ENCODE measurements at places on chromosomes 1 and 21. TPM values are rescaled to one million over a fixed set of nuclear protein-coding genes. Genes with fewer than 3 reads are reported as not detected.

The SCAF4 gene
- total RNA-seq, result 12.2 TPM

The SLC9C2 gene
- not detected for total RNA-seq

The C1orf116 gene
- 0.16 TPM for total RNA-seq

The WNT9A gene
- 4.9 TPM for total RNA-seq
